Muscle of leg (tissue), 16 donors: ENCODE measurements at places on chromosomes 7 and 10. TPM values are rescaled to one million over a fixed set of nuclear protein-coding genes. Genes with fewer than 3 reads are reported as not detected.
A peak's percentile ranks its signal among the peaks of the same experiment; 100 is the strongest.

GRCh38 chr7:3245721-3246120 is 55.3 kb upstream of the SDK1 start:
- no peak for DNase-seq
- H3K27ac ChIP-seq, result no peak overlapping the region
- H3K4me3 ChIP-seq, result no peak overlapping the region
- H3K27me3 ChIP-seq, result peaks cover 3% of the 10 kb centered on the region

DNA sequence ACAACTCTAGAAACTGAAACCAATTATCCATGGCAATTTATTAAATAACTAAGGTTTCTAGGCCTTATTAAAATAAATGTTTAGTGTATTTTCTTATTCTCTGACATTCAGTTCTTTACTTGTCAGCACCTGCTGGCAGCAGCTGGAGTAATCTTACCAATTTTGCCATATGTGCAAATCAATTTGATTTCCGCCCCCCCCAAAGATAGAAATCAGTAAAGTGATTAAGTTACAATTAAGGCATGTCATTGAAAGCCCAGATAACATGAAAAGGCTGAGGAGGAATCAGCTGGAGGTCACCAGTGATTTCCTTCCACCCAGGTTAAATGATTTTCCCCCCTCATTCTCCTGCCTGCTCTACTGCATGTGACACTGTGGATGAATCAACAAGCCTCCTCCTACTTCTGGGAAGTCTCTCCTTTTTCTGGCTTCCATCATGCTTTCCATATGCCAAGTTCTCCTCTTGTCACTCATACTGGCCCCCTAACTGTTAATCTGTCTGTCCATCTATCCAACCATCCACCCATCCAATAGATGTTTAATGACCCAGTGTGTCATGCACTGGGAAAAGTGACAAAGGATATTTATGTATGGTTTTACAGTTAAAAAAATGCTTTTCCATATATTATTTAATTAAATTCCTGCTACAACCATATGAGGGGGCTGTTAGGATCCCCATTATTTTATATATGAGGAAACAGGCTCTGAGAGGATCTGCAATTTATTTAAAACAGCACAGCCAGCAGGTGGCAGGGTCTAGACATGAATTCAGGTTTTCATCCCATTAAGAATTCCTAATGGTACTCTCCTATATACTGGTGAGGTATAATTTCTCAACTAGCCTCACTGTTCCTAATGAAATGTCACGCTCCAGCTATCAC is 116.5 kb downstream of the ATXN7L1 start:
- H3K4me3 ChIP-seq, result no peak overlapping the region
- no peaks in the 10 kb centered on the region for H3K36me3 ChIP-seq

GRCh38 chr10:89134963-89135362 is 72.2 kb downstream of the CH25H start:
- H3K27me3 ChIP-seq, result no peaks in the 10 kb centered on the region
- H3K4me1 ChIP-seq, result no peaks in the 10 kb centered on the region
- H3K27ac ChIP-seq, result no peak overlapping the region
- peak; percentile 52 for DNase-seq

GRCh38 chr7:130912082-130912861 is 178.3 kb upstream of the KLF14 start:
- peak overlapping the region; percentile 39 for H3K4me3 ChIP-seq
- no peaks in the 10 kb centered on the region for H3K36me3 ChIP-seq
- H3K27me3 ChIP-seq, result no peaks in the 10 kb centered on the region
- peaks cover 5% of the 10 kb centered on the region for H3K4me1 ChIP-seq

DNA sequence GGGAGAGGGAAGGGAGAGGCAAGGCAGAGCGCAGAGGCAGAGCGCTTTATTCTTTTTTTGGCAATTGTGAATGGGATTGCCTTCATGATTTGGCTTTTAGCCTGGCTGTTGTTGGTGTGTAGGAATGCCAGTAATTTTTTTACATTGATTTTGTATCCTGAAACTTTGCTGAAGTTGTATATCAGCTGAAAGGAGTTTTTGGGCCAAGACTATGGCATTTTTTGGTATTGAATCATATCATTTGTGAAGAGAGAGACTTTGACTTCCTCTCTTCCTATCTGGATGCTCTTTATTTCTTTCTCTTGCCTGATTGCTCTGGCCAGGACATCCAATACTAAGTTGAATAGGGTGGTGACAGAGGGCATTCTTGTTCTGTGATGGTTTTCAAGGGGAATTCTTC is 291.3 kb downstream of the REEP3 start:
- H3K27me3 ChIP-seq, result no peaks in the 10 kb centered on the region
- H3K4me3 ChIP-seq, result no peak overlapping the region
- H3K27ac ChIP-seq, result no peak overlapping the region
- no peaks in the 10 kb centered on the region for H3K4me1 ChIP-seq

DNA sequence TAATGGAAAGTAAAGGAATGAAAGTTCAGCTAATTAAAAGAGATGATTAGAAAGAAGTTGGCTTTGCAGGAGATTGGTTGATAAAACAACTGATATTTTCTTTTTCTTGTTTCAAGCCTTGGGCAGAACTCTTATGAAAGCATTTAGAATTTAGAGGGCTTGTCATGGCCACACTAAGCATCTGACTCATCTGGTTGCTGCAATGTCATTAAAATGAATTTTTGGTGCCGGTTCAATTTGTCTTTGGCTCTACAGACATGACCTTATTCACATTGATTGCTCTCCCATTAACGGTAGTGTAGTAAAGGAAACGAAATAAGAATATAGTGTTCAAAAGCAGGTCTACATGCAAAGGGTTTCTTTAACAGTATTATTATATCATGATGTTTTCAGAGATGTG is 1012.4 kb upstream of the C7orf33 start:
- no peaks in the 10 kb centered on the region for H3K4me1 ChIP-seq
- H3K27me3 ChIP-seq, result no peaks in the 10 kb centered on the region
- H3K36me3 ChIP-seq, result no peaks in the 10 kb centered on the region
- H3K27ac ChIP-seq, result no peak overlapping the region

Gene PPRC1
- total RNA-seq, result 12.9 TPM

- DNase-seq, result no peak
- no peaks in the 10 kb centered on the region for H3K36me3 ChIP-seq
- H3K27me3 ChIP-seq, result peaks cover 4% of the 10 kb centered on the region
- no peaks in the 10 kb centered on the region for H3K4me1 ChIP-seq
- no peak overlapping the region for H3K4me3 ChIP-seq
Observed at GRCh38 chr7:138666385-138666784, 34.8 kb downstream of the SVOPL start.

DNA sequence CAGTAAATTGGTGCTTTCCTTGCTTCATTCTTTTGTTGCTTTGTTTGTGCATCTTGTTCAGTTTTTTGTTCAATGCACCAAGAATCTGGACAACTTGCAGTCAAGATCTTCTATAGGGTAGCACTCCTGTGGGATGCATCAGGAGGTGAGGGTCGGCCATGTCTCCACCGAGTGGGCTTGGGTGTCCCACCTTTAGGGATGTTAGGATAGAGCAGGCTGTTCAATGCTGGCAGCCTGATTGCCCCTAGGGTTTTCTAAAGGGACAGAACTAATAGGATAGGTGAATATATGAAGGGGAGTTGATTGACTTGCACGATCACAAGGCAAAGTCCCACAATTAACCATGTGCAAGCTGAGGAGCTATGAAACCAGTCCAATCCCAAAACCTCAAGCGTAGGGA is 109.9 kb downstream of the GLRX3 start:
- no peaks in the 10 kb centered on the region for H3K36me3 ChIP-seq
- no peaks in the 10 kb centered on the region for H3K4me1 ChIP-seq
- no peak for DNase-seq
- no peak overlapping the region for H3K27ac ChIP-seq
- H3K27me3 ChIP-seq, result peaks cover 6% of the 10 kb centered on the region
- no peak overlapping the region for H3K4me3 ChIP-seq

- peaks cover under 1% of the 10 kb centered on the region for H3K4me1 ChIP-seq
- H3K4me3 ChIP-seq, result no peak overlapping the region
- no peaks in the 10 kb centered on the region for H3K27me3 ChIP-seq
- no peak for DNase-seq
- H3K27ac ChIP-seq, result no peak overlapping the region
Observed at GRCh38 chr7:5375925-5376324, 47.7 kb downstream of the TNRC18 start.

DNA sequence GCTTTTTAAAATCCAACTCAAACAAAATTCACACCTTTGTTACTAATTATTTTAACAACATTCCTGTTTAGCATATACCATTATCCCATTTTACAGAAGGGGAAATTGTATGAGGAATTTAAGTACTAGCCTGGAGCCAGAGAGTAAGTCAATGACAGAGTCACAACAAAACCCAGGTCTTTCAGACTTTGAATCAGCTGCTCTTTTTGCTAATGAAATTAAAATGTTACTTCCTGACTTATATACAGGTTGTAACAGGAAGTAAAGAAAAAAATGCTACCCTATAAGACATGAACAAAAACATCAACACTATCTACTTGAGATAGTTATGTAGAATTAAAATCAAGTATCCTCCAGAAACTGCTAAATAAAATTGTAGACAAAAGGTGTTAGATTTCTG is 82.6 kb upstream of the ASAH2 start:
- no peaks in the 10 kb centered on the region for H3K4me1 ChIP-seq
- H3K4me3 ChIP-seq, result no peak overlapping the region
- H3K36me3 ChIP-seq, result peaks cover 2% of the 10 kb centered on the region
- no peaks in the 10 kb centered on the region for H3K27me3 ChIP-seq
- DNase-seq, result no peak

DNA sequence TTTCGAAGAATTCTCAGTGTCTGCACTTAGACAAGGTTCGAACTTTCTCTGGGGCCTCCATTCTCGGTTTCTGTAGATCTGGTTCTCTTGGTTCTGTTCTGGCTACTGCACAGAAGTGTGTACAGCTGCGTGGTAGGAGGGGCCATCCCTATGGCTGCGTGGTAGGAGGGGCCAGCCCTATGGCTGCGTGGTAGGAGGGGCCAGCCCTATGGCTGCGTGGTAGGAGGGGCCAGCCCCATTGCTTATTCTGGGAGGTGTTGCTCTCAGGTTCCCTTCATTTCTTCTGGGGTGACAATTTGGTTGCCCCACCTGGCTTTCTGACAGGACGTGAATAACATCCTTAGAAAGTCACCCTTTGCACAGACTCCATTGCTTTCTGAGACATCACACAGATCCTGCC is 65.2 kb upstream of the CHST15 start:
- H3K4me3 ChIP-seq, result no peak overlapping the region
- peaks cover 7% of the 10 kb centered on the region for H3K27me3 ChIP-seq
- no peak overlapping the region for H3K27ac ChIP-seq
- peaks cover 24% of the 10 kb centered on the region for H3K4me1 ChIP-seq
- DNase-seq, result no peak

DNA sequence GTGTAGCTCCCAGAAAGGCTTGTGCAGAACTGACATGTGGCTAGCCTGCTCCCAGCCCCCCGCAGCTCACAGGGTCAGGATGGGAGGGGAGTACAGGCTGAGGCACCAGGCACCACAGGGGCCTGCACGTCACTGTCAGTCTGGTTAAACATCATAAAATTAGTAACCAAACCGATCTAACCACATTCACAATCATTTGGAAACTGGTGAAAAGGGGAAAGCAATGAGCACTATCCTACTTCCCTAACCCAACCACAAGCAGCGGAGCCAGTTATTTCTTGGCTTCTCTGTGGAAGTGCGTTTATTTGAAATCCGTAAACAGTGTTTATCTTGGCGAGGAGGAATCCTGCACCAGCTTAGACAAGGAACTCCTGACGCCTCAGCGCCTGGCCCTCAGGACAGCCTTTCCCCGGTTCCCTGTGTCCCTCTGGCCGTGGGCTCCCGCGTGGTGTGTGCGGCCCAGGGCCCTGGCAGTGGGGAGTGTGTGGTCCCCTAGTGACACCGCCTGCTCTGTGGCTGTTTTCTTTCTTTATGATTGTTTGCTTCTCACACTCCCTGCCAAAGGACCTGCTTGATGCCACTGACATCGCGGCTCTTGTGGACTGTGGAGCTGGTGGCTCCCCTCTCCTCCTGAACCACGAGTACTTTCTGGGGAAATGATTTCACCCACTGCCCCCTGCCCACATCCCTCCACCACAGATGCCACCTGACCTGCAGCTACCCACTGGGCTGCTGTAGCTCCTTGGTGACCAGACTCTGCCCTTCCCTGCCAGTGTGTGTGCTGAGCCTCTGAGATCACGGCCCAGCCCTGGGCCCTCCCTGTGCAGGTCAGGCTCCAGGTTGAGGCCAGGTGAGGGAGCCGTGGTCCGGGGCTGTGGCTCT is 38.0 kb downstream of the INPP5A start:
- H3K4me3 ChIP-seq, result no peak overlapping the region
- peaks cover 38% of the 10 kb centered on the region for H3K4me1 ChIP-seq
- no peak overlapping the region for H3K27ac ChIP-seq
- H3K36me3 ChIP-seq, result no peaks in the 10 kb centered on the region

Gene MRPL43
- total RNA-seq, result 61.0 TPM

- peaks cover 8% of the 10 kb centered on the region for H3K27me3 ChIP-seq
- no peak overlapping the region for H3K27ac ChIP-seq
- H3K36me3 ChIP-seq, result no peaks in the 10 kb centered on the region
- no peak overlapping the region for H3K4me3 ChIP-seq
- no peak for DNase-seq
Observed at GRCh38 chr7:98862203-98862602, 7.6 kb downstream of the TMEM130 start.

Gene GPER1
- total RNA-seq, result 9.6 TPM

Gene SORCS3
- 0.13 TPM for total RNA-seq

Gene AKR1D1
- not detected for total RNA-seq

DNA sequence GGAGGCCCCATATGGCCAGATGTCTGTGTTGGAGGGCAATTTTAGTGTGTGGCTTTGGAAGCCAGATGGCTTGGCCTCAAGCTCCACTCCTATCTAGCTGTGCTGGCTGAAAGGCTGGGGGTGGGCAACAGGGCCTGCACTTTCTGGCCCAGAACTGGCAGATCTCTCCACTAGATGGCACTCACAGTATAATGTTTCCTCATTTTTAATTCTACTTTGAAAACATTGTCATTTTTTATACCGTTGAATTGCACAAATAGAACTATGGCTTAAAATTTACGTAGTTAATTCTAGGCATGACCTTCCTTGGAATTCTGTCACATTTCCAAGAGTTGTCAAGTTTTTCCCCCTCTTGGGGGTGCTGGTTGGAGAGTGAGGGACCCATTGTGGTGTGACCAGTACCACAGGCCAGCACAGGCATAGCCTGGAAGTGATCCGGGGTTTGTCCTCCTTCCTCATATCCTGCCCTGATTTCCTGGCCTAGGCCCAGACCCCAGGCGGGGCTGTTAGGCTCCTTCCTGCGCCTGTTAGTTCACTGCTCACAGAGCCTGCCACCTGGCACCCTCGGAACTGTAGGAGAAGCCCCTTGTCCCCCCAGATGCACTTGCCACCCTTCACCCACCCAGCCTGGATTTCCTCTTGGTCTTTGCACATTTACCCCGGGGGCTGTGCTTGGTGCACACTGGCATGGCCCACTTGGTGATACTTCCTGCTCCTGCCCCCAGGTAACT is 52.8 kb downstream of the ARHGAP22 start:
- H3K27ac ChIP-seq, result no peak overlapping the region
- no peak overlapping the region for H3K4me3 ChIP-seq
- H3K36me3 ChIP-seq, result no peaks in the 10 kb centered on the region
- DNase-seq, result peak; percentile 75
- H3K4me1 ChIP-seq, result peaks cover 12% of the 10 kb centered on the region
- H3K27me3 ChIP-seq, result peaks cover 2% of the 10 kb centered on the region

DNA sequence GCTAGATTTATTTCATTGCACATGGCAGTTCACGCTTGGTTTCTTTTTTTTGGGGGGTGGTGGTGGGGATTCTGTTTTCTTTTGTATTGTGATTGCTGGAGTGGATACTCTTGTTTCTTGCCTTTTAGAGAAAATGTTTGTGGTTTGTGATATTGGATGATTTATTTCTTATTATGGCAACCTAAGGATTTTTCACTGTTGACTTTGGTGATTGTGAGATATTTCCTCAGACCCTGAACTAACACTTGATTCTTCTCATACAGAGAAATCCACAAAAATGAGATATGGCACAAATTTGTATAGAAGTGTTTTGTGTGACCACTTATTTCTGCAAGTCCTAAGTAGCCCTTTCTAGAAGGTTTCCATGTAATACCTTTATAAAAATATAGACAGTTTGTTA is 871.1 kb downstream of the LRMDA start:
- DNase-seq, result no peak
- no peaks in the 10 kb centered on the region for H3K36me3 ChIP-seq
- no peak overlapping the region for H3K4me3 ChIP-seq
- peaks cover 12% of the 10 kb centered on the region for H3K4me1 ChIP-seq
- no peaks in the 10 kb centered on the region for H3K27me3 ChIP-seq

Gene SLC39A12
- 0.04 TPM for total RNA-seq
